ENCODE measurements at places on chromosomes 4 and X.

DNA sequence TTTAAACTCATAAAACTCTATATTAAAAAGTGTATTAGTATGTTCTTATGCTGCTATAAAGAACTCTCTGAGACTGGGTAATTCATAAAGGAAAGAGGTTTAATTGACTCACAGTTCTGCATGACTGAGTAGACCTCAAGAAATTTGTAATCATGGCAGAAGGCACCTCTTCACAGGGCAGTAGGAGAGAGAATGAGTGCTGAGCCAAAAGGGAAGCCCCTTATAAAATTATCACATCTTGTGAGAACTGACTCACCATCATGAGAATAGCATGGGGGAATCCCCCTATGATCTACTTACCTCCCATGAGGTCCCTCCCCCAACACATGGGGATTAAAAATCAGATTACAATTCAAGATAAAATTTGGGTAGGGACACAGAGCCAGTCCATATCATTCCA is 463.2 kb downstream of the KLHL13 start:
- no peak for DNase-seq

DNA sequence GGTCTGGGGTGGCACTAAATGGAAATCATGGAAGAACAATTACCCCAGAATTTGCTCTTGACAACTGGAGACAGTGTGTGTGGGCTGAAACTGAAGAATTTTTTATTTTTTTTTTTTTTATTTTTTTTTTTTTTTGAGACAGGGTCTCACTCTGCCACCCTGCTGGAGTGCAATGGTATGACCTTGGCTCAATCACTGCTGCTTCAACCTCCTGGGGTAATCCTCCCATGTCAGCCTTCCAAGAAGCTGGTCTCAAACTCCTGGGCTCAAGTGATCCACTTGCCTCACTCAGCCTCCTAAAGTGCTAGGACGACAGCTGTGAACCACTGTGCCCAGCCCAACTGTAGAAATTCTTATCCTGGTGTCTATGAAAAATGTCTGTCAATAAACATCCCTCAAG is 127.9 kb upstream of the MAP3K15 start:
- no peak for DNase-seq

DNA sequence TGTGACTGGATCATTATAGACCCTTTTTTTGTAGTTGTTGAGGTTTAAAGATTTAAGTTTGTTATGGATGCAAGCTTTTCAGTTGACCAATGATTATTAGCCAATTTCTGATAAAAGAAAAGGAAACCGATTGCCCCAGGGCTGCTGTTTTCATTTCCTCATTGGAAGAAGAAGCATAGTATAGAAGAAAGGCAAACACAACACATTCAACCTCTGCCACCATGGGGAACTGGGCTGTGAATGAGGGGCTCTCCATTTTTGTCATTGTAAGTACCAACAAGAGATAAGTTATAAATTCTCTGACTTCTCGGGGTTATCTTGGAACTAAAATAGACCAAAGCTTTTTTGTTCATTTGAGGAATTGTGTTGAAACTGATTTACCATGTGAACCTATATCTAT is at the start of gene CYBB:
TSS of gene CYBB (plus strand) at position 203 of the 400 bp plus-strand sequence. CDS start at position 222, 19 bp downstream.
- DNase-seq = peak; percentile 56

DNA sequence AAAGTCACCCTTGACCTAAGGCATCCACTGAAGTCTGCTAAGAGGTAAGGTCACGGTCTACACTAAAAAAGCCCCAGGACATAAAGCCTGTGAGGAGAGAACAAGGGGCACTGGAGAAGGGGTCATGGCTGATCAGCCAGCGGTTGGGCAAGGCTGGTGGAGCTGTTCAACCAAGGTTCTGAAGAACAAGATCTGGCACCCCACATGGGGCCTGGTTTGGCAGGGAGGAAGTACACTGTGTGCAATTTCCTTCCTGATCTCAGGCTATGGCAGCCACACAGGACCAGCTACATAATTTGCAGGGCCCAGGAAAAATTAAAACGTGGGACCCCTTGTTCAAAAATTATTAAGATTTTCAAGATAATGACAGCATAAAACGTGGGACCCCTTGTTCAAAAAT is 14.1 kb upstream of the BRS3 start:
- no peak for DNase-seq

DNA sequence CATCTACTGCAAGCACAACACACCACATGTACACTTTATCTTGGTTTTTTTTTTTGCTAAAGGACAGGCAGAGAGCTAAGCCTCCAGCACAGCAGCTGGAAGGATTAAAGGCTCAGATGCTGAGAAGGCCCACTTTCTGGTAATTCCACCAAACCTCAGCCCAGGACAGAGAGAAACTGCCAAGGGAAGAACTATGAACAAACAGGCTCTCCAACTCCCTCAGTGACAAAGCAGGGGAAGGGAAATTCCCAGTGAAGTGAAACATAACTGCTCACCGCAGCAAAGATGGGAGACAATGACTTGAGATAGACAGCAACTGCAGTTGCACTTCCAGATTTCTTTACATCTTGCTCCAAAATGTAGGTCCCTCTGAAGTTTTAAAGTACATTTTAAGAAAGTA is 4.8 kb downstream of the PROM1 start:
- DNase-seq = no peak

- DNase-seq = no peak
Measured at GRCh38 chrX:140065961-140066662, 100.8 kb upstream of the CXorf66 start.

- no peak for DNase-seq
Measured at GRCh38 chr4:40544221-40544620, 85.4 kb downstream of the RBM47 start.

DNA sequence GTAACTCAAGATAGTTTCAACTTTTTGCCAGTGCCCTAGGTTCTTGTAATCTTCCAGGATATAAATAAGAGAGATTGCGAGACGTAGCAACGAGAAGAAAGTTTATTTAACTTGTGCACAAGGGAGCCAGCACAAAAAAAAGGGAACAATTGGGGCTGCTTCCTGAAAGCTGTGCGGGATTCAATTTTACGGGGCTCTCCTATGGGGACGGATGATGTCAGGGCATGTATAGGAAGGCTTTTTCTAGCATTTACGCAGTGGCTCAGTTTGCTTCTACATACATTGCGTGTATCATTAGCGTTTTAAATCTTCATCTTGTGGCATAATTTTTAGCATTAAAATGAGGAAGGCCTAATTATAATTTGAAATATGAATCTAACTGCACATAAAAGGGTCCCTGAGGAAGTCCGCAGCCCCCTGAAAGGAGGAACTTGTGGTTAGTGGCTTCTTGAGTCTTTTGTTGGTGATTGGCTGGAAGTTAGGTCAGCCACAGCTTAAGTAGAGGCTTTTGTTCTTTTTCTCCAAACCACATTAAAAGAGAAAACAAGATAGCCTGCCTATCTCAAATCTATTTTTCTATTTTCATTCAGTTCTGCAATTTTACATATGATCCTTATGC is 668.2 kb upstream of the NDST4 start:
- no peak for DNase-seq

- no peak for DNase-seq
Measured at GRCh38 chr4:70954032-70954431, 39.4 kb upstream of the DCK start.

GRCh38 chrX:39398963-39399261 is 597.7 kb downstream of the MID1IP1 start:
- no peak for DNase-seq

GRCh38 chrX:31091819-31092218 is 20.0 kb upstream of the FTHL17 start:
- no peak for DNase-seq

- DNase-seq = no peak
Measured at GRCh38 chrX:72621625-72622485, 49.2 kb upstream of the HDAC8 start.

DNA sequence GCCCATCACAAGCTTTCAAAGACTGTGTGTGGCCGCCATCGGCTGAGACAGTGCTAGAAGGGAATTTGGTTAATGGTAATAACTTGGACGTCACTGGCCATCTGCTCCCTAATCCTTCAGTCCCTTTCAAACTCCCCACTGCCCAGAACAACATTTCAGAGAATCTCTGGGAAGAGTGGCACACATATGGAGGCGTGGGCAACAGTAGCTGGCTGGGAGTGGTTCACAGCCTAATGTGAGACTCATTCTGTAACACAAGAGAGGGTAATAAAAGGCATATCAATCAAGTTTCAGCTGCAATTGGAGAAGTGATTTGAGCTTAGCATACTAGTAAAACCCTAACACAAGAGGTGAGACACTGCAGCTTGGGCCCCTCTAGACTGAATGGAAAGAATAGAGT is 15.4 kb downstream of the SMIM10 start:
- no peak for DNase-seq

GRCh38 chrX:110331444-110332030 is 13.7 kb upstream of the AMMECR1 start:
- no peak for DNase-seq

GRCh38 chrX:118493653-118494297 is 1.8 kb upstream of the DOCK11 start:
- no peak for DNase-seq

- no peak for DNase-seq
Measured at GRCh38 chr4:127309369-127310102, 323.2 kb upstream of the INTU start.

DNA sequence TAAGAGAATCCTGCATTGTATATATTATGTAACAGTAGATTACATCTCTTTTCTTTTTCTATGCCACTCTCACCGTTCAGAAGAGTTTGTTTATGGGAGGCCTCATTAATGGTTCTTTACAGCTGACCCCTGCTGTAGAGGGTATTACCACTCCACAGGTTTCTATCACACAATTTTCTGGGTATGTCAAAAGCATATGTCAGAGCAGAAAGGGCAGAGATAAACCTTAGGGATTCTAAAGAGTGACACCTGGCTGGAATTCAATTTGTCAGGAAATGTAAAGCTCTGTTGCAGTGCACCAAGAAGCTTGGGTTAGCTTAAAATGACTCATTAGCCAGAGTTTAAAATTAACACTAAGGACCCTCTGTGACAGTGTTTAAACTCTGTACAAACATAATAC is 658.7 kb downstream of the PCDH18 start:
- DNase-seq = no peak

DNA sequence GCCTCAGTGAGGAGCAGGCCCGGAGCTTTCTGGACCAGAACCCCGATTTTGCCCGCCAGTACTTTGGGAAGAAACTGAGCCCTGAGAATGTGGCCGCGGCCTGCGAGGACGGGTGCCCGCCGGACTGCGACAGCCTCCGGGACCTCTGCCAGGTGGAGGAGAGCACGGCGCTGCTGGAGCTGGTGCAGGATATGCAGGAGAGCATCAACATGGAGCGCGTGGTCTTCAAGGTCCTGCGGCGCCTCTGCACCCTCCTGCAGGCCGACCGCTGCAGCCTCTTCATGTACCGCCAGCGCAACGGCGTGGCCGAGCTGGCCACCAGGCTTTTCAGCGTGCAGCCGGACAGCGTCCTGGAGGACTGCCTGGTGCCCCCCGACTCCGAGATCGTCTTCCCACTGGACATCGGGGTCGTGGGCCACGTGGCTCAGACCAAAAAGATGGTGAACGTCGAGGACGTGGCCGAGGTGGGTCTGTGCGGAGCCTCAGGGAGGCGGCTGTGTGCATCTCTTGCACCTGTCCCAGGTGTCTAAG is 323 bp downstream of the PDE6B start:
- no peak for DNase-seq

- no peak for DNase-seq
Measured at GRCh38 chrX:69051901-69052300, 113.4 kb downstream of the PJA1 start.

GRCh38 chr4:10173037-10173753 is 56.6 kb upstream of the WDR1 start:
- no peak for DNase-seq

- DNase-seq = no peak
Measured at GRCh38 chr4:66376921-66377320, 706.6 kb upstream of the EPHA5 start.

DNA sequence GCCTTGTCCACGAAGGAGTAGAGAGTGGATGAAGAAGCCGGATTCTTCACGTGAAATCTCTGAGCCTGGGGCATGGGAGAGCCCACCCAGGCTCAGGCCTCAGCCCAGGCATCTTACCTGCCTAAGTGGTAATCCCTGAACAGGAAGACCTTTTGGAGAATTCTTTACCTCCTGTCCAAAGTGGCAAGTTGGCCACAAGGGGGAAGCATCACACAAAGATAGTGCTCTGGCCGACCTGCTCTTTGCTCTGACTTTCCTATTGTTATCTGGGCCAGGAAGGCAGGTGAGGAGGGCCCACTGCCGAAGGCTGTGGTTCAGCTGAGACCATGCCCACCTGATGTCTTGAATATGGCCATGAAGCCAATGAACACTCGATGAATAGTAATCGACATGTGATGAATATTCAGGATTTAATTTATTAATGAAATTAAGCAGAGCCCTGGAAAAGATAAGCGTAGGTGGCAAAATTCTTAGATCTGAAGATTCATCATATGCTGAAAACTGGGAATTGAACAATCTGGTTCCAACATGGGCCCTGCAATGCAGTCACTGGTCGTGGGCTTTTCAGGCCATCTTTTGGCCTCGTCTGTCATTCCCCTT is 93.8 kb downstream of the PDGFRA start:
- DNase-seq = peak; percentile 60

DNA sequence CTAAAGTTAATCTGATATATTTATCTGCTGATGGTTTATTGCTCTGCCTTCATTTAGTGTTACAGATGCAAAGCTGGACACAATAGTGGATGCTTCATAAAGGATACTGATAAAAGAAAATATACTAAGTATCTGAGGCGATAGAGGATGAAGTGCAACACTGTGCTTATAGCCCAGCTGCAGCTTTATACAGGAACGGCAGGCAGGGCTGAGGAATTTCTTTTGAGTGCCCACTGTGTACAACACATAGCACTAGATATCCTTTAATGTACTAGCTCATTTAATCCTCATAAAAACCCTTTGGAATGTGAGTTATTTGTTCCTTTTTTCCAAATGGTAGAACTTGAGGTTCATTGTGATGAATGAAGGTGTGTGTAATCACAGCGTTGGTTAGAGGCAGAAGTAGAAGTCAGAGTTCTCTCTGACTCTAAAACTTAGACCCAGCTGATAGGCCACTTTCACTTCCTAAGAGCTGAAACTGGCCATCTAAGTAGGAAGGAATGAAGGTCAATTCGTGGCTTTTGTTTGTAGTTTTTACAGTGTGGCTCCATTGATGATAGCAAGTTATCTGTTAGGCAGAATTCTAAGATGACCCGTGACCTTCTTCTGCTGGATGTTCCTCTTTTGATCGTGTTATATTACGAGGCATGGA is 138.0 kb downstream of the VEGFC start:
- DNase-seq = no peak

DNA sequence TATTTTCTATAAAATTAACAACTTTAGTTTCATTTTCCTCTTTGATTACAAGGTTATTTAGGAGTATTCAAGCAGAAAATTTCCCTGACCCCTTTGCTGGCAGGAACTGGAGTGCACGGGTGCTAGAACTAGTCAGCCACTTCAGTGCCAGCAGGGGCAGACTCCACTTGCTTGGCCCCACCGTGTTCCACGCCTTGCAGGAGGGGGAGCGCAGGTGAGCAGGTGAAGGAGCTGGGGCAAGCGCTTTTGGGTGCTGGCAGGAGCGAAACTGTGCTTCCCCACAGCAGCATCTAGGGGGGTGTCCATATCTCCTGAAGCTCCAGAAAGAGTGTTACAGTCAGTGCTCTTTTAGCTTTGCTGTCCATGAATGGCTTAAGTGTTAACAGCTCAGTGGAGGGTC is 45.5 kb downstream of the MID2 start:
- DNase-seq = no peak

Data from B cell (primary cell).